HCT116 (cell line): ENCODE measurements at places on chromosomes 7 and 10.

DNA sequence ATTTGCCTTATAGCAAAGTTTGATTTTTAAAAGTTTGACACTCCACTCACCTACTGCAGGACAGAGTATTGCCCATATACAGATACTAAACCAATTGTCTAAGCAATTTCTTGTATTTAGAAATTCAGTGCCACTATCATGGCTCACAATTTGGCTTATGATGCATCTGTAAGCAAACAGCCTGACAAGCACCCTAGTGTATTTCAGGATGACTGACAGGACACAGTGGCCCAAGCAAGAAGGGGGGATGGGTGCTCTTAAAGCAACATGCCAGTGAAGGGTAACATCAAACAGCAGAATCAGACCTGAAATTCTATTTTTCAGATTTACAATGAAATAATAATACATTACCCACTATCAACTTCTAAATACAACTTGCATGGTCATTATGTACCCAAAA, 30.5 kb downstream of the CTNNA3 start:
- peak; percentile 64 for DNase-seq

GRCh38 chr7:111475959-111476358, 86.3 kb downstream of the IMMP2L start:
- no peak for DNase-seq

GRCh38 chr10:117546020-117546580, 3.6 kb downstream of the EMX2 start:
- DNase-seq = no peak

- no peak for DNase-seq
Observed at GRCh38 chr10:82874671-82875070, 999.7 kb downstream of the NRG3 start.

DNA sequence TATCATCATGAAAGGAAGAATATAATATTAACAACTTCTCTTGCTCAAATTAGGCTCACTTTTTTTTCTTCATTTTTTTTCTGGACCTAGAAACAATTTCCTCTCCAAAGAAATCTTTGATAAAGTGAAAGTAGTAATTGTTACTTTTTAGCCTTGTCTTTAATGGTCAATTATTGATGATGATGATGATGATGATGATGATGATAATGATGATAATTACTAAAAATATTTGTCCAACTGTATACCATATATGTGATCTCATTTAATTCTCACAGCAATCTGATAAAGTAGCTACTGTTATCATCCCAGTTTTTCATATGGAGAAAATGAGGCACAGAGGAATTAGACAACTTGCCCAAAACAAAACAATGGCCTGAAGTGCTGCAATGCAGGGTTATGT, 12.8 kb downstream of the PRKG1 start:
- no peak for DNase-seq

DNA sequence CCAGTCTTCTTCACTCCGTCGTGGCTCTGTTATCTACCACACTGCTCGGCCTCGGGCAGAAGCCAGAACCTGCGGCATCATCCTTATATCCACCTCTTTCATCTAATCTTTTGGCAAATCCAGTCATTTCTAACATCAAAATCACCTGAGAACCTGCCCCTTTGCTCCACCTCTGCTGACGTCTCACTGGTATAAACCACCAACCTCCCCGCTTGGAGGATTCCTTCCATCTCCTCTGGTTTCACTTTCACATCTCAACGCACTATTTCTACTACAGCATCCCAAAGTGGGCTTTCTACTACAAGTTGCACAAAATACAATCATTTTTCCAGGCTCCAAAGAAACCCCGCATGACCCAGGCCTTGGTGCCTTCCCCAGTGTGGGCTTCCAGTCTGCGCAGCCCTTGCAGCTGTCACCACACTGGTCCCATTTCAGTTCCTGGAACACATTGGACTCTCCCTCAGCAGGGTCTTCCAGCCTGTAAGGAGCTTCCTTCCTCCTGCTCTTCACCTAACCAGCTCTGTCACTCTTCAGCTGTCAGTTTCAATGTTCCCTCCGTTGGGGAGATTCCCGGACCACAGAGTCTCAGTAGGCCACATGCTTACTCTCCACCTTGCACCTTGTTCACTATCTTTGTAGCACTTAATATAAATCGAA, 85.0 kb downstream of the PRKCQ start:
- DNase-seq = no peak

GRCh38 chr10:48251152-48251524, 23.4 kb downstream of the FRMPD2 start:
- DNase-seq = no peak

GRCh38 chr10:3046981-3047547, 20.3 kb upstream of the PFKP start:
- no peak for DNase-seq

GRCh38 chr7:146249272-146249671, 132.7 kb downstream of the CNTNAP2 start:
- DNase-seq = no peak

- DNase-seq = no peak
Observed at GRCh38 chr7:158924956-158925355, 68.6 kb downstream of the DYNC2I1 start.

DNA sequence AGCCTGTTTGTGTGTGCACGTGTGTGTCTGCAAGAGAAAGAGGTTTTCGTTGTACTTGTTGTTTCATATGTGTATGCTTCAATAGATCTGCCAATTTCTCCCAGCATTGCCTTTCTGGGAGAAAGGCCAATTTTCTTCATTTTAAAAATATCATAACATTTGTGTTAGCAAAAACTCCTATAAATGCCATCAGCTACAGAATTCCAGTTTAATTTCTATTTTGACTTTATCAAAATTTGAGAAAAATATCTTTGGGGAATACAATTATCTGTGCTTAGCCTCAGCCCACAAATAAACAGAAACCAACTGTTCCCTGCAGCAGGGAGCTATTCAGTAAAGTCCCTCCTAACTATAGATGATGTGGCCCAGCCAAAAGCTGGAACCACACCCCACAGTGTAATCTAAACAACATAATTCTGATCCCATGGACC, 68.3 kb upstream of the MGMT start:
- DNase-seq = no peak

GRCh38 chr10:96153070-96153469, 23.0 kb downstream of the ZNF518A start:
- DNase-seq = no peak

GRCh38 chr10:917999-918398, 13.5 kb downstream of the LARP4B start:
- DNase-seq = no peak

- DNase-seq = no peak
Observed at GRCh38 chr7:111364413-111364812, 197.9 kb downstream of the IMMP2L start.

- peak; percentile 58 for DNase-seq
Observed at GRCh38 chr10:119416855-119417254, 125.7 kb downstream of the RGS10 start.

DNA sequence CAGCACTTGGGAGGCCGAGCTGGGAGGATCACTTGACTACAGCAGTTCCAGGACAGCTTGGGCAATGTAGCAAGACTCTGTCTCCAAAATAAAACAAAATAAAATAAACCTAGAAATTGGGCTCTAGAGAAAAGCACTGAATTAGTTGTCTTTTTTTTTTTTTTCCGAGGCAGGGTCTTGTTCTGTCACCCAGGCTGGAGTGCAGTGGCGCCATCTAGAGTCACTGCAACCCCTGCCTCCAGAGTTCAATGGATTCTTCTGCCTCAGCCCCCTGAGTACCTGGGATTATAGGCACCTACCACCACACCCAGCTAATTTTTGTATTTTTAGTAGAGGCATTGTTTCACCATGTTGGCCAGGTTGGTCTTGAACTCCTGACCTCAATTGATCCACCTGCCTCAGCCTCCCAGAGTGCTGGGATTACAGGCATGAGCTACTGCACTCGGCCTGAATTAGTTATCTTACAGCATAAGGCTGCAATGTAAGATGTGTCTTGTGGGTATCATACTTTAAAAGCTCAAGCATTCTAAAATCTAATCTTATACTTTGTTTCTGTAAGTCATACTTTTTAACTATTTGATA, 12.8 kb downstream of the MEIG1 start:
- no peak for DNase-seq

GRCh38 chr7:158140538-158141220, 446.9 kb downstream of the PTPRN2 start:
- DNase-seq = no peak

DNA sequence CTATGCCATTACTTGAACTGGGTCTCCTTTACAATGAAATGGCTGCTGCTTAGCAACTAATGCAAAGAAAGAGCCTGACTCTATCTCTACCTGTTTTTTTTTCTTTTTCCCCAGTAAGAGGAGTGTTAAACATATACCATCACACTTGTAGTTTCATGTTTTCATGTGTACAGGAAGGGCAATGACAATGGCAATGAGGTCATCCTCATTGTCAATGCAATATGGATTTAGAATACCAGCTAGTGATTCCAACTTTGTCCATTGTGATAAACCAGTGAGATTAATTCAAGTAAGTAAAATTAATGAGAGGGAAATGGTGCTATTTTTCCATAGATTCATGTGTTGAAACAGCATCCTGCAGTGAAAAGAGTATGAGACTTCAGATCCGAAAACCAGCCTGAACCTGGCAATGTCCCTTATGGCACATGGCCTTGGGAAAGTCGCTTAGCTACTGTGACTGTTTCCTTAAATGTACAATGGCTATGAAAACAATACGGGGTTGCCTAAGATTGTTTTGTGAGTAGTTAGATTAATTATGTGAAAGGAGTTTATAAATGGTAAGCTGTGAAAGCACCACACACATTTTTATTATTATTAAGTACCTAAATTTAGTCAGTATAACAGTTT, 11.2 kb downstream of the DGKI start:
- no peak for DNase-seq

DNA sequence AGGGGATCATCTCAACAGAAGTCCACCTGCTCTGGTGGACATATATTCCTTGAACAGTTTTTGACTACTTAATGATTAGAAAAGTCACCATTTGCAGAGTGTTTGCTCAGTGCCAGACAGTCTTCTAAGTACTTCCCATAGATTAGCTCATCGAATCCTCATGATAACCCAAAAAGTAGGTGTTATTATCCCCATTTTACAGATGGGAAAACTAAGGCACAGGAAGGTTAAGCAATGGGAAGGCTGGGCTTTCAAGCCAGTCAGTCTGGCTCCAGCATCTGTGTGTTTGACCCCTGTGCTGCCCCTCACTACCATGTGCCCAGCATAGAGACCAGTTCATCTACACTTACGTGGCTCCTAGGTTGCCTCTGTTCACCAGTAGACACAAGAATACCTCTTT, 15.9 kb downstream of the CDHR3 start:
- no peak for DNase-seq

DNA sequence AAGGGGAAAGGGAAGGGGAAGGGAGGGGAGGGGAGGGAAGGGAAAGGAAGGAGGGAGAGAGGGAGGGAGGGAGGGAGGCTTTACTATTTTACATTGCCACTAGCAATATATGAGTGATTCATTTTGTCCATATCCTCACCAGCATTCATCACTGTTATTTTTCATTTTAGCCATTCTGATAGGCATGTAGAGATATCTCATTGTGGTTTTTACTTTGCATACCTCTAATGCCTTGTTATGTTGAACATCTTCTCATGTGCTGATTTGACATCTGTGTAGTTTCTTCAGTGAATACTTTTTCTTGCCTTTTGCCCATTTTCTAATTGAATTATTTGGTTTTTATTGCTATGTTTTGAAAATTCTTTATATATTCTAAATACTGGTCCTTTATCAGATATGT, 52.7 kb downstream of the GCC1 start:
- DNase-seq = no peak
